Activated T-helper 17 cell treated with anti-CD3 and anti-CD28 coated beads, Interleukin-2, amount 50 U/mL, for 72 hours (primary cell): ENCODE measurements at places on chromosomes 7 and 10.

GRCh38 chr7:47040795-47041347, 541.0 kb downstream of the TNS3 start:
- no peak for ATAC-seq

DNA sequence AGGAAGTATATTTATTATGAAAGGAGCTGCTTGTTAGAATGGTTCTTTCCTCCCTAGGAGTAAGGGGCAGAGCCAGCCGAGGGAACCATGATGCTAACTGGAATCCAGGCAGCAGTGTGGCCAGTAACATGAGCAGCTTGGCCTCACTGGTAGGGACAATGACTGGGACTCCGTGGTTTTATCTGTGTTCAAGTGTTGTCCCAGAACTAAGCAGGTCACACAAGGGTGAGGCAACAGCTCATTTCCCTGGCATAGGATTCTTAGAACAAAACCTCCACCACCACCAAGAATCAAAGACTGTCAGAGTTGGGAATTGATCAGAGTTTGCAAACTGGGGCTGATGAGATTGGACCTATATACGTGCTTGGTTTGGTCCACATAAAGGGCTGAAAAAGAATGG, 138.9 kb upstream of the COBL start:
- ATAC-seq = no peak

GRCh38 chr10:85537561-85537960, 829.0 kb downstream of the GRID1 start:
- no peak for ATAC-seq

GRCh38 chr10:118595598-118596425, at the start of gene PRLHR:
Gene PRLHR (minus strand): TSS chr10:118595648. CDS start chr10:118595244, 404 bp downstream.
- ATAC-seq = no peak

GRCh38 chr7:134630237-134630636, 16.4 kb upstream of the BPGM start:
- ATAC-seq = no peak

- no peak for ATAC-seq
These were observed 11.2 kb upstream of the SMC3 start for GRCh38 chr10:110556296-110556695.

DNA sequence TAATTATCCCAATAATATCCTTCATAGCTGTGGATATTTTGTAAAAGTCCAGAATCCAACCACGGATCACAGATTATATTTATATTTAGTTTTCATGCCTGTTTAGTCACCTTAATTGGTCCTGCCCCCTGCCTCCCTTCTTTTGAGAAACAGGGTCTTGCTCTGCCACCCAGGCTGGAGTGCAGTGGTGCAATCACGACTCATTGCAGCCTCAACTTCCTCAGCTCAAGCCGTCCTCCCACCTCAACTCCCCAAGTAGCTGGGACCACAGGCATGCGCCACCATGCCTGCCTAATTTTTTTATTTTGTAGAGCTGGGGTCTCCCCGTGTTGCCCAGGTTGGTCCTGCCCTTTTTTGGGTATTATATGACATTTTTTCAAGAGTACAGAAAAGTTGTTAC, 129.4 kb downstream of the KAT6B start:
- no peak for ATAC-seq

DNA sequence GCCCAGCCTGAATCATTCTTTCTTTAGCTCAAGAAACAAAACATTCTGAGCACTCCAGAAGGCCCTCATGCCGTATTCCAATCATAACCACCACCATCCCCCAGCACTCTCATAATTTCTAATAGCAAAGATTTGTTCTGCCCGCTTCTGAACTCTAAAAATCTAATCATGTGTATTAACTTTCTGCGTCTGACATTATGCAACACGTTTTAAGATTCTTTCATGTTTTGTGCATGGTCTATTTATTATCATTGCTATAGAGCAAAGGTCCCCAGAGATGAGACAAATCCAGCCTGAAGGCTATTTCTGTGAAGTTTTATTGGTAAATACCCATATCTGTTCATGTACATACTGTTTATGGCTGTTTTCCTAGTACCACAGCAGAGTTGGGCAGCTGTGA, 8.8 kb downstream of the GDI2 start:
- ATAC-seq = no peak
